T-helper 1 cell (primary cell): ENCODE measurements at places on chromosomes 5 and 9.
A peak's percentile ranks its signal among the peaks of the same experiment; 100 is the strongest.

DNA sequence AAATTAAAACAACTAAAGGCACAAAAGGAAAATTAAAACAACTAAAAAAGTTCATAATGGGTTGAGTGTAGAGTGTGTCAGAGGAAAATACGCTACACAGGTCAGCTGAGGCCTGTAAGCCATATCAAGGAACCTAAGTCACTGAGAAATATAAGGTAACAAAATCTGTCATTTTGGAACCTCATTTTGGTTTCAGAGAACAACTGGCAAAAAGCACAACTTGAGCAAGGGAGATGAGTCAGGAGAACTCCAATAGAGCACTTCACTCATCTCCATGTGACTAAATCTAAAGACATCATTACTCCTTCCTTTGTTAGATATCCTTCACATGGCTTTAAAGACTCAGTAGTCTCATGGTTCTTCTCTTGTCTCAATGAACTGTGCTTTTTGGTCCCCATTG is 269.4 kb upstream of the POU5F2 start:
- no peak for DNase-seq

DNA sequence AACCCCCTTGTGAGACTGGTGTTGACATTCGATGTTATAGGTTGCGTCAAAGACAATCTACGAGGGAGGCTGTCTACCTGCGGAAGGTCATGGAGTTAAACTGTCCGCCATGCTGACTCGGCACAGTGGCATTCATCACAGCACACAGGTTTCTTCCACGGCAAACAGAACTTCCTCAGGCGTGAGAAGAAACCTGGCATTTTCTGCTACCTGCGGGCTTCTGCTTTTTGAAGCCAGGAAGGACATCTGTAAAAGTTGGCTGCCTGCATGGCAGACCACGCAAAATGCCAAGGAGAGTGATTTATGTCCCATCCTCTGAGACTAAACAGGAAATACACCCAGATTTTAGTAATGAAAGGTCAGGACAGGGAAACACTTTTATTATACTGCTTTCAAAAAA is 809.8 kb upstream of the NUDT12 start:
- no peak for DNase-seq

DNA sequence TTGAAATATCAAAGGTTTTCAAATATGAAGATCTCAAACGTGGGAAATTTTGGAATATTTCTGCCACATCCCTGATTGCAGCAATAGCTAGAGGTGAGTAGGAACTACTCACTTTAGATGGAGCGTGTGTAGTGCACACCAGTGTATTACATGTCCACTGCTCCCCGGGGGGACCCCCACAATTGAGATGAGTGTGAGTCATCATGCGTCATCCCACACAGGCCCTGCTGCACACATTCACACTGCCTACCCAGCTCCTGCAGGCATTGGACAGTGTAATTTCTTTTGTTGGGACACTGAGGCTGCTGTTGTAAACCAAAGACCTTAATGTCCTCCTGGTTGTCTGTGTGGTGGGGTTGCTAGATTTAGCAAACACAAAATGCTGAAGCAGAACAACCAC is 280.0 kb downstream of the GAS1 start:
- DNase-seq = no peak

GRCh38 chr9:3868012-3868411 is 342.2 kb upstream of the RFX3 start:
- DNase-seq = no peak

DNA sequence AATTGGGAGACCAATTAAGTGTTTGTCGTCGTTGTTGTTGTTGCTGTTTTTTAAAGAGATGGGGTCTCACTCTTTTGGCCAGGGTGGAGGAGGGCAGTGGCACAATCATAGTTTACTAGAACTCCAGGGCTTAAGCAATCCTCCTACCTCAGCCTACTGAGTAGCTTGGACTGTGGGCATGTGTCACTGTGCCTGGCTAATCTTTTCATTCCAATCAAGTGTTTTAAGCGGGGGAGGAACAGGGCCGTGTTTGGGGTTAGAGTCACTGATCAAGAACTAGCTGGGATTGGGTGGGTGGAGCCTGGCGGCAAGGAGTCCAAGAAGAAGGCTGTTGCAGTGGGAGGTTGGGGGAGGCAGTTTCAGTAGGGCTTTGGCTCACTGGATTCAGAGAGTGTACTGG is 13.8 kb downstream of the SNX30 start:
- no peak for DNase-seq

DNA sequence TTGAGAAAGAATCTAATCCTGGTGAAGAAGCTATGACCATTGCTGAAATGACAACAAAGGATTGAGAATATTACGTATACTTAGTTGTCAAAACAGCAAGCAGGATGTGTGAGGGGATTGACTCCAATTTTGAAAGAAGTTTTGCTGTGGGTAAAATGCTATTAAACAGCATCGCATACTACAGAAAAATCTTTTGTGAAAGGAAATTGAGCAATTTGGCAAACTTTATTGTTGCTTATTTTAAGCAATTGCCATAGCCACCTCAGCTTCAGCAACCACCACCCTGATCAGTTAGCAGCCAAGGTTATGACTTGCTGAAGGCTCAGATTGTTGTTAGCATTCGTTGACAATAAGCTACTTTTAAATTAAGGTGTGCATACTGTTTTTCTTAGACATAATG is 22.5 kb upstream of the ARL14EPL start:
- DNase-seq = no peak

GRCh38 chr5:179164331-179165311 is 104.4 kb downstream of the ZNF354C start:
- DNase-seq = no peak

GRCh38 chr5:14597080-14597479 is 15.5 kb downstream of the OTULINL start:
- DNase-seq = no peak

GRCh38 chr9:85884256-85884655 is 56.7 kb upstream of the NAA35 start:
- no peak for DNase-seq

GRCh38 chr9:137057545-137057944 is 3.7 kb upstream of the ENTPD2 start:
- no peak for DNase-seq

- peak; percentile 36 for DNase-seq
Measured at GRCh38 chr5:172768573-172769341, 2.2 kb downstream of the DUSP1 start.

DNA sequence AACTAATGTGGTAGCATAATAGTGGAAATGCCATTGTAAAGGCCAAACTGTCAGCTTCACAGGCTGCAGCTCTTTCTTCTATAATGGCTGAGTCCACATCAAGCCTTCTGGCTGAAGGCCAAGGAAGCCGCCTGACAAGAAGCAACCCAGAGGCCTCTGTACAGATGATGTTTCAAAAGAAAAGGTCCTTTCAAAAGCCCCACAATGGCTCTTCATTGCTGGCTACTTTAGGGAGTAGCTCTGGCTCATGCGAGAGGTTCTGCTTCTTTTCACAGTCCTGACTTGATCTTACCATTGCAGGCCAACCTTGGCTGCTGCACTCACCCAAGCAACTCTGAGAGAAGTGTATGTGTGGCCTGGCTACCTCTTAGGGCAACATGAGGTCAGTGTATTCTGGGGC is 54.5 kb upstream of the EQTN start:
- DNase-seq = no peak

DNA sequence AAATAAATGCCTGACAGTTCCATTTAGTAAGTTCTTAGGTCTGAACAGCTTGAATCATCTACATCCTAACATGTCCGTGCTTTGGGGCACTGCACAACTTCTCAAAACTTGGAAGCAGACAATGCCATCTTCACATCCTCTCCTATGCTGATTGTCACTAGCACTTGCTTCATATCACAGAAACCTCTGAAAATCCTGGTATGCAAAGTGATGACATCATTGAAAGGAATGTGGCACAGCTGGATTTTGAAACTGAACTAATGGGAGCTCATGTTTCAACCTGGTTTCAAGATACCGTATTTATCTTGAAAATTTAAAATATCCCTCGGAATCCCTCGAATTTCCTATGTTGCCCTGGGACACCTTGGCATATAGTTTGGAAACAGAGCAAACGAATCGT is 490.2 kb upstream of the DAP start:
- no peak for DNase-seq

- DNase-seq = no peak
Measured at GRCh38 chr9:84137968-84138367, 157.4 kb downstream of the RMI1 start.

- DNase-seq = no peak
Measured at GRCh38 chr5:39379693-39380092, 15.4 kb upstream of the C9 start.

GRCh38 chr9:114507726-114508125 is 2.5 kb upstream of the WHRN start:
- no peak for DNase-seq

DNA sequence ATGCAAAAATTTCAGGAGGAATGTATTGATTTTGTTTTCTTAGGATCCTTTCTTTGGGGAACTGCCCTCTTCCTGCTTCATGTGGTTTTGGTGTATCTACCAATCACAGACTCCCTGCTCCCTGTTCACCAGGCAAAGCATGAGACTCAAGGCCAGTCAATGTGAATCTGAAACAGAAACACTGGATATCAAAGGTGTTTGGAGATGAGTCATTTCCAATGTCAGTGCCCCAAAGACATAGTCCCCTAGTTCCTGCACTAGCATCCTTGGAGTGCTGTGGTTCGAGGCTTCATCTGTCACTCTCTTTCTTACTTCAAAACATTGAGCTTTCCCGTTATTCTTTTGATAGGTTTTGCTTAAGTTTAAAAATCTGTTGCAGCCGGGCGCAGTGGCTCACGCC is 8.1 kb downstream of the PPP3R2 start:
- DNase-seq = peak; percentile 83

- no peak for DNase-seq
Measured at GRCh38 chr5:168477060-168477459, 9.2 kb upstream of the RARS1 start.

- peak; percentile 49 for DNase-seq
Measured at GRCh38 chr9:121369595-121370265, at the start of gene STOM. Gene STOM (minus strand): TSS chr9:121370250. CDS start chr9:121370187, 63 bp downstream.

- no peak for DNase-seq
Measured at GRCh38 chr5:29796013-29796412, 1397.5 kb upstream of the CDH6 start.

DNA sequence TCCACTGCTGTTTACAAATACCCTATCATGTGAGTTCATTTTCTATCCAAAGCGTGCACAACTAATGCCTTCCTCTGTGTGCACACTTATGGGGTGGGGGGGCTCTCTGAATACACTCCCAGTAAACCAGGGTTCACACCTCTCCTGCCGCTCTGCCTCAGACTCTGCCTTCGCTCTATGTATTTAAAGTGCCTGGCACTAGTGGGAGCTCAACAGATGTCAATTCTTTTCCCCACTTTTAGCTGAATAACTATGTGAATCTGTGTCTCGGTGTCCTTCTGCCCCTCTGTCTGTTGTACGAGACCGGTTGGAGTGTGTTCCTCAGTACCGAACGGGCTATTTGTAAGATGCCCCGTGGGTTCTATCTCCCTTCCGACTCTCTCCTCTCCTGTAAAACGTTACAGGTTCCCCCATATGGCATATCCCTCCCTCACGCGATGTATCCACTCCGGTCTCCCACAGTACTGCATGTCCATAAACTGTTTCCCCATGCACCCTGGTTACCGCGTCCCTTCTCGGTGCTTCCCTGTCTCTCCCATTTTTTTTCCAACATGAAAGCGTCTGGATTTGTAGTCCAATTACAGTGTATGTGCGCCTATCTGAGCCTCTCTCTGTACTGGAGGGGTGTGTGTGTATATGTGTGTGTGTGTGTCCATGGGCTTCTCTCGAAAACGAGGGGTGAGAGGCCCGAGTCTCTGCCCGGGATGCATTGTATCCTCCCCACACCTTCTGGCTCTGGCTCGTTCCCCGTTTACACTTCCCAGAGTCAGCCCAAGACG is 1.6 kb downstream of the ELL2 start:
- DNase-seq = no peak

GRCh38 chr9:95907794-95908193 is 32.3 kb downstream of the ERCC6L2 start:
- no peak for DNase-seq

DNA sequence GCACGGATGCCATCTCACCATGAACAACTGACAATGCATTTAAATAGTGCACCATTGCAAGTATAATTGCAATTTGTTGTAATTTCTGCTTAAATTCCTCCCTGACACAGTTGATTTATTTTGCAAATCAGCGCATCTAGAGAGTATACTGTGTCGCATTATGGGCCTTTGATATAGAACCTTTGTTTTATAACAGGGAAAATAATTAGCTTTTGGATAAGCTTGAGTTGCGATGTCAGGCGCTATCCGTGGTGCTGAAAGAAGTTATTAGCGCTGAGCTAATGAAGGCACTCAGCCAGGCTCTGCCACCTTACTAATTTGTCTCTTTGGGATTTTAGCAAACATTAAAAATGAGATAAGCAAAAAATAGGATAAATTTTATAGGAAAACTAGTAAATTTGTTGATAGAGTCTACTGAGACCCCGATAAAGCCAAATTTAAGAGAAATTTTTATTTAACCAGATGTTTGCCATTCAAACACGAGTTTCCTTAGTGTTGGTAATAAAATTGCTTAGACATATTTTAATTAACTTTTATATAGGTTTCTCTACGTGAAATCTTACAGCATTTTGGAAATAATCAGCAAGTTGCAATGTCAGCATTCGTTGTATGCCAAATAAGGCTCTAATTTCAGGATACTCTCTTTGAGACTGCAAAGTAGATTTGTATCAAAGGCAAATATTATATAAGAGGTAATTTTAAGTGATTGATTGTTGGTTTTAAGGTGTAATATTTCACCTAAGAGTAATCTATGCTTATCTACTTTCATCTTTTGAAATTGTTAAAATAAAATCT is 355.5 kb downstream of the TLR4 start:
- DNase-seq = no peak

GRCh38 chr5:9523090-9523823 is 22.6 kb downstream of the SEMA5A start:
- DNase-seq = no peak

DNA sequence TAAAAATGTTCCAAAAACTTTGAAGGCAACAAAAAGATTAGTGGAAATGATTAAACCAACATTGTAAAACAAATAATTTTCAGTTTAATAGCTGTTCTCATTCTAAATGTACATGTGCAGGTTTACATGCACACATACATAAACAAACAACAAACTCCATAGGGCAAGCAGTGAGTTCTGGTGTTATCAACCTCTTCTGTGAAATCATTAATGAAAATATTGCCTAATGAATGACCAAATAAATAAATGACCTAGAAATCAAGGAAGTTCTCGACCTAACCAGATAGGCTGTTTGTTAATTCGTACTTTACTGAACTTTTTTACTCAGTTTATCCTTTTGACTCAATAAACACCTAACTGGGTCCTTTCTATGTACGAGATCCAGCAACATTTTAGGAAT is 165.5 kb upstream of the RORB start:
- DNase-seq = no peak

- DNase-seq = peak; percentile 59
Measured at GRCh38 chr9:111937781-111938426, 41.3 kb downstream of the UGCG start.

DNA sequence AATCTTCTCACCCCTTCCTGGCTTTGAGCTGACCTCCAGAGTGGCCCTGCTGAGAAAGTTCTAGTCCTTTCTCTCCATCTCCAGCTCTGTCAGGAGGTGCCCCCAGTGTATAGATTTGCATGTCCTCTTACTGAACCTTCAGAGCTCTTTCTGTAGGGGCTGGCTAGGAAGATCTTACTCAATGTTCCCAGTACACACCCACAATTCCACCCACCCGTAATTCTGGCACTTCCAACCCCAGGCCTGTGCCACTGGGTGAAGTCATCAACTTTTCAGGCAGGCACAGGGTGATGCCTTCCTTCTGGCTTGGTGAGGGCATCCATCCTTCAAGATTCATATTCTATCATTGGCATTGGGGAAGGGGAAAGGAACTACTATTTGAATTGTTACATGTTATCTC is 75.9 kb downstream of the ACER2 start:
- no peak for DNase-seq

- DNase-seq = no peak
Measured at GRCh38 chr5:7317751-7318150, 78.2 kb upstream of the ADCY2 start.
